ENCODE measurements at places on chromosomes 3 and 15.

DNA sequence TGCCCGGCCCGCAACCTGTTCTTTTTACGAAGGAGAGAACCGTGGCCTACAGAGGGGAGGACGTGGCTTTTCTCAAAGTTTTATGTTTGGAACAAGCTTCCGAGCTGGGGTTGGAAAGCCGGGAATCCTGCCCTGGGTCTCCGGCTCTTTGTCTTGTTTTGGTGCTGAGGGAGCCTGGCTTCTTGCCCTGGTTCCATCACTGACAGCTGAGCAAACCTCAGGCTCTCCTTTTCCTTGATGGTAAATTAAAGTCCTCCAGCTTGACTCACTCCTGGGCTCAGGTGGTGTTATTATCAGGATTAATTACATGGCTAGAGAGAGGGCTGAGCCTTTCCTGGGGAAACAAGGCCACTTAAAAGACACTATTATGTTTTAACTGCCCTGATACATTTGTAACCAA is 289.5 kb upstream of the RGMA start:
- no peaks in the 10 kb centered on the region for H3K36me3 ChIP-seq
- no peak overlapping the region for H3K27ac ChIP-seq
- no peak overlapping the region for H3K4me3 ChIP-seq
- no peak for DNase-seq
- no peaks in the 10 kb centered on the region for H3K4me1 ChIP-seq

GRCh38 chr3:154657218-154657617 is 227.2 kb upstream of the GPR149 start:
- H3K27ac ChIP-seq, result no peak overlapping the region
- H3K36me3 ChIP-seq, result no peaks in the 10 kb centered on the region
- no peak for DNase-seq
- H3K27me3 ChIP-seq, result no peaks in the 10 kb centered on the region

GRCh38 chr3:82654708-82655107 is 893.3 kb upstream of the GBE1 start:
- no peaks in the 10 kb centered on the region for H3K4me1 ChIP-seq
- H3K36me3 ChIP-seq, result no peaks in the 10 kb centered on the region
- H3K27me3 ChIP-seq, result no peaks in the 10 kb centered on the region
- DNase-seq, result no peak

DNA sequence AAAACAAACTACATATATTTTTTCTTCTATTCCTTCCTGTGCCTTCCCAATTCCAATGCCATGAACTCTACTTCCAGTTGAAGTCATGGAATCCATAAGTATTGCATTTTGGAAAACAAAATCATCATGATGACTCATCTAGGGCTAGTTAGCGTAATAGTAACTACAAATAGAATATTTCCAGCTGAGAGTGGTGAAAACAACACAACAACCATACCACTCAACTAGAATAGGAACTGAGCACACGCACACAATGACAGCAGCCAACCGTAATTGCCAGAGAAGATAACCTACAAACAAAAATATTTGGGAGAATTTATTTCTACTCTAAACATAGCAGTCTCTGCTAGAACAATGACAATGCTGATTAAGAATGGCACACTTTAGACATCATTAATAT is 225.9 kb downstream of the FGF12 start:
- H3K4me3 ChIP-seq, result no peak overlapping the region
- no peak for DNase-seq
- H3K36me3 ChIP-seq, result no peaks in the 10 kb centered on the region
- no peaks in the 10 kb centered on the region for H3K27me3 ChIP-seq

GRCh38 chr3:8303466-8303865 is 198.2 kb upstream of the LMCD1 start:
- H3K27me3 ChIP-seq, result no peaks in the 10 kb centered on the region
- H3K27ac ChIP-seq, result no peak overlapping the region
- DNase-seq, result no peak
- H3K36me3 ChIP-seq, result no peaks in the 10 kb centered on the region
- no peaks in the 10 kb centered on the region for H3K4me1 ChIP-seq
- H3K4me3 ChIP-seq, result no peak overlapping the region

- H3K27me3 ChIP-seq, result no peaks in the 10 kb centered on the region
- H3K4me3 ChIP-seq, result no peak overlapping the region
Observed at GRCh38 chr3:20451170-20451569, 265.2 kb upstream of the SGO1 start.

GRCh38 chr3:78993375-78993774 is 774.4 kb downstream of the ROBO1 start:
- no peaks in the 10 kb centered on the region for H3K27me3 ChIP-seq
- H3K36me3 ChIP-seq, result no peaks in the 10 kb centered on the region
- no peaks in the 10 kb centered on the region for H3K4me1 ChIP-seq
- H3K27ac ChIP-seq, result no peak overlapping the region

- no peak for DNase-seq
- no peaks in the 10 kb centered on the region for H3K36me3 ChIP-seq
- no peak overlapping the region for H3K4me3 ChIP-seq
- no peaks in the 10 kb centered on the region for H3K27me3 ChIP-seq
- no peak overlapping the region for H3K27ac ChIP-seq
Observed at GRCh38 chr3:119279584-119280243, 14.5 kb upstream of the ARHGAP31 start.

DNA sequence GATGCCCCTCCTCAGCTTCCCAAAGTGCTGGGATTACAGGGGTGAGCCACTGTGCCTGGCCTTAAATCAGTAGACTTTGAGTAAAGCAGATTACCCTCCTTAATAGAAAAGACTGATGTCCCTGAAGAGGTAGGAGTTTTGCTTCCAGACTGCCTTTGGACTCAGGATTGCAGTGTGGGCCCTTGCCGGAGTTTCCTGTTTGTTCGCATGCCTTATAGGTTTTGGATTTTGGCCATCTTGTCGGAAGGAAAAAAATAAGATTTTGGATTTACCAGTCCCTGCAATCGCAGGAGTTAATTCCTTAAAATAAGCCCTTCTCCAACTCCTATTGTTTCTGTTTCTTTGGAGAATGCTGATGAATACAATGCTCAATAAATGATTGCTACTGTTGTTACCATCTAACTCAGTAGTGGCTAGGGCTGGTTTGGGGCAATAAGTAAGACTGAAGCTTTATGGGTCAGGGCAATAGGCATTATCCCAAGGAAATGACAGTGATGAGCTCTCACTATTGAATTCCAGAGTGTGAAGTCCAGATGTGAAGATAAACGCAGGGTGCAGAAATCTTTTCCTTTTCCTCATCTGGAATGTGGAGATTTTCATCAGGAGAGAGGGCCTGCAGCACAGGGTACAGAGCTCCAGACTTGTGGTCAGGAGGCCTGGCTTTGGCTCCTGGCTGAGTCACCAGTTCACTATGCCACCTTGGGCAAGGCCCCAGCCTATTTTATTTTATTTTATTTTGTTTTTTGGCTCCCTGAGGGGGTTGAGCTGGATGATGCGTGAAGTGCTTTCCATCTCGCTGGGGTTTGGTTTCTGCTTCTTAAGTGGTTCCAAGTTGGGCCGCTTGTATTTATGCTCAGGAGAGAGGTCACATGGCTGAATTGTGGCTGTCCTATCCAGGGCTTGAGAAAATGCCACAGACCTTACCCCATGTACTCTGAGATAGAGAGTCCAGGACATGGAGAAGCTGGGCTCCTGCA is 25.3 kb downstream of the FOXL2 start:
- H3K27ac ChIP-seq, result peak overlapping the region; percentile 76
- H3K36me3 ChIP-seq, result no peaks in the 10 kb centered on the region
- peak; percentile 72 for DNase-seq

DNA sequence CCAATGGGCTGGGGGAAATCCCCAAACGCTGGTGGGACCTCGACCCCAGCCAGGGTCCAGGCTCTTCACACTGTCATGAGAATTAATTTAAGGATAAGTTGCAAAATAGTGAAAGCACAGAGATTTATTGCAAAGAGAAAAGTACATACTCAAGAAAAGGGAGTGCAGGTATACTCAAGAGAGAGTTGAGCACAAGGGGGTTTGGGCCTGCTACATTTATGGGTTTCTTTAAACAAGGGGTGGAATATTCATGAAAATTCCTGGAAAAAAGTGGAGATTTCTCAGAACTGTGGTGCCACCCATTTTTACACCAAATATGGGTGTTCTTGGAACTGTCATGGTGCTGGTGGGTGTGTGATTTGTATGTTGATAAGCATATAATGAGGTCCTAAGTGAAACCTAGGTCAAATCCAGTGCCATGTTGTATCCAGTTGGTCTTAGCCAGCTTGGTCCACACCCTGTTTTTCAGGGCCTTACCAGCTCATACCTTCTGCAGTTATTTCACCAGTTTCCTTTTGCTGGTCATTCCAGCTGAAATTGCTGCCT is 32.6 kb upstream of the NEO1 start:
- H3K36me3 ChIP-seq, result no peaks in the 10 kb centered on the region
- H3K4me1 ChIP-seq, result no peaks in the 10 kb centered on the region
- DNase-seq, result no peak
- no peak overlapping the region for H3K4me3 ChIP-seq
- no peaks in the 10 kb centered on the region for H3K27me3 ChIP-seq

DNA sequence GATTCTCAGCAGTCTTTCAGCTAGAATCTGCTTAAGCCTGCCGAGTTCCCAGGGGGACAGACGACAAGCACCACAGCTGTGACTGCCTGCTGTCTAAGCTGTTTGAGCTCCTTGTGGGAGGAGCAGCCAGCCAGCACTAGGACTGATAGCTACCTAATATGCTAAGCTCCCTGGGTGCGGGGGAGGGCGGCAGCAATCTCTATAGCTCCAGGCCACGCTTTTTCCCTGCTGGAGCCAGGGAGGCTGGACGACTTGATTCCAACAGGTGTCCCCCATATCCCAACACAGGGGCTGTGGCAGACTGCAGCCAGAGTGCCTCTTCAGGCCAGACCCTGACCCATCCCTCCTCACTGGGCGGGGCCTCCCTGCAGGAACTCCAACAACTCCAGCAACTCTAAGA is 134.1 kb upstream of the ARPP21 start:
- H3K4me3 ChIP-seq, result no peak overlapping the region
- H3K36me3 ChIP-seq, result no peaks in the 10 kb centered on the region
- no peaks in the 10 kb centered on the region for H3K27me3 ChIP-seq
- H3K27ac ChIP-seq, result no peak overlapping the region
- no peaks in the 10 kb centered on the region for H3K4me1 ChIP-seq

DNA sequence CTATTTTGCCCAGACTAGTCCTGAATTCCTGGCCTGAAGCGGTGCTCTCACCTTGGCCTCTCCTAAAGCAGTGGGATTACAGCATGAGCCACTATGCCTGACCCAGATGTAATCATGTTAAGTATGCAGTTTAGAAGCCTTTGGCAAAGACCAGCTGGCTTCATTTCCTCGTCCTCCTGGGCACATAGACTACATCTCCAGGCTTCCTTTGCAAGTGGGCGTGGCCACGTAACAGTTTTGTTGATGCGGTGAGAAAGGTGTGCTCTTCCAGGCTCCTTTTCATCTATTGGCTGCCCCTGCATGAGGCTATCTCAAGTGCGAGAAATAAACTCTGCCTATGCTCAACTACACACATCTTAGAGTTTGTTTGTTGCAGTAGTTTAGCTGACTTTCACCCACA is 13.0 kb downstream of the SV2B start:
- no peaks in the 10 kb centered on the region for H3K4me1 ChIP-seq
- H3K27ac ChIP-seq, result no peak overlapping the region
- H3K36me3 ChIP-seq, result no peaks in the 10 kb centered on the region

DNA sequence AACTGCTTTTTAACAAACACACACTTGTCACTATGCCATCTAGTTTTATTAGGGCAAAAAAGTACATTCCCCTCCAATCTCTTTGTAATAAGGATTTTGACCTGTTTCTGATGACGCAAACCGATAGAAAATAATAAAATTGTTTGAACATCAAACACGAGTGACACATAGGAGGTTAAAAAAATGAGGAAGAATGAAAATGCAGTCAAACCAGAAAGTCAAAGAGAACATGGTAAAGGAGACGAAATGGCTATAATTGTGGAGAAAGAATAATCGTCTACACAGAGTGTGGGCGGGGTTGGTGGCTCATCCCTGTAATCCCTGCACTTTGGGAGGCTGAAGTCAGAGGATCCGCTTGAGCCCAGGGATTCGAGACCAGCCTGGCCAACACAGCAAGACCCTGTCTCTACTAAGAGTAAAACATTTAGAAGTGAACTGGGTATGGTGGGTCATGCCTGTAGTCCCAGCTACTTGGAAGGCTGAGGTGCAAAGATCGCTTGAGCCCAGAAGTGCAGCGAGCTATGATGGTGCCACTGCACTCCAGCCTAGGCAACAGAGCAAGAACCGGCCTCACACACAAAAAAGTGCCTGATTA is 83.2 kb downstream of the MEIS2 start:
- H3K4me1 ChIP-seq, result no peaks in the 10 kb centered on the region
- no peak for DNase-seq
- H3K27me3 ChIP-seq, result no peaks in the 10 kb centered on the region
- no peaks in the 10 kb centered on the region for H3K36me3 ChIP-seq
- H3K27ac ChIP-seq, result no peak overlapping the region

DNA sequence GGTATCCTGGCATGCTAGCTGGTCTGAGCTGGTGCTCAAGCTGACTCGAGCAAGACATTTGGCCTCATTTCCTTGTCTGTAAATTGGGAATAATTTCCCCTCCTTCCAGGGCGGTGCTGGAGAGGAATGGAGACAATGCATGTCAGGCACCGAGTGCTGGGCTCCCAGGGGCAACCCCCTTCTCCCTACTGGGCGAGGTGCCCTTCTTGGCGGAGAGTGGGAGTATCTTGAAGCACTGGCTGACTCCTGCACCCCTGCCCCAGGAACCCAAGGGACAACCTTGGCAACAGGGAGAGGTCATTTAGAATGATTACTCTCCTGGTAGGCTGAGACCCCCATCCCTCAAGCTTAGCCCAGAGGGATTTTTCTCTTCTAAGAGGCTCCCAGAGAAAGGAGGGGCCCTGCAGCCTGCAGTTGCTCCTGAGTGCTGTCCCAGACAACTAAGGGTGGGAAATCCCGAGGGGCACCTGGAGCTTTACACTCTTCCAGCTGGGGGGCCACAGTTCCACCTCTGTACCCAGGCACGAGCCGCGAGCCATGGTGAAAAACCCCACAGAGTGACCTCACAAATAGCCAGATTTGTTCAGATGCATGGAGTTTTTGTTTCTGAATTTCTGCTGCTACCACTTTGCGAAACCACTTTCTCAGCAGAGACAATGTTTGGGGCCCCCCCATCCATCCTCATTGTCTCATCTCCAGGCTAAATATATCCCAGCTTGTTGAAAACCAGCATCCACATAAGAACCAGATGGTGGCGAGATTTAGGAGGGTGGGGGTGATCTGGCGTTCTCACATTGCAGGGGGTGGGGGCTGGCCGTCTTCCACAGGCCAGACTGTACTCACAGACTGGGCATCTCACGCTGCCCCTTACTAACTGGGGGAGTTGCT is 44.8 kb downstream of the ABTB1 start:
- peak; percentile 27 for DNase-seq
- H3K4me3 ChIP-seq, result no peak overlapping the region
- H3K27me3 ChIP-seq, result no peaks in the 10 kb centered on the region
- no peaks in the 10 kb centered on the region for H3K4me1 ChIP-seq
- H3K27ac ChIP-seq, result no peak overlapping the region
